ENCODE measurements at places on chromosomes 4 and X.

DNA sequence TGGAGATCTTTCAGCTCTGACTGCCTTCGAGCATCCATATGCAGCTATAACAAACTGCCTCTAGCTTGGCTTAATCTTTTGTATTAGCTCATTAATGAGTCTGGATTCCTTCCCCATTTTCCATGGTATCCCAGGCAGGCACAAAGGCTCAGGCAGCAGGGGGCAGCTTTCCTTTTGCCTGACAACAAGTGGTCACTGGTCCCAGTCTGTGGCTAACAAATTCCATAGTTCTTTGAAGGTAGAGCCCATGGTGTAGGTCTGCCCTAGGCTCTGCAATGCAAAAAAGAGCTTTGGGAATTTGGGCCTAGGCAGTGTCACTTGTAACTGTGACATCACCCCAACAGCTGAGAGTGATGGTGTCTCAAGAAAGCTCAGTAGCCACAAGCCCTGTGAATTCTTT, 234.4 kb upstream of the GPC4 start:
- DNase-seq, result no peak

- no peak for DNase-seq
Observed at GRCh38 chr4:112747036-112747435, 110.1 kb downstream of the LARP7 start.

DNA sequence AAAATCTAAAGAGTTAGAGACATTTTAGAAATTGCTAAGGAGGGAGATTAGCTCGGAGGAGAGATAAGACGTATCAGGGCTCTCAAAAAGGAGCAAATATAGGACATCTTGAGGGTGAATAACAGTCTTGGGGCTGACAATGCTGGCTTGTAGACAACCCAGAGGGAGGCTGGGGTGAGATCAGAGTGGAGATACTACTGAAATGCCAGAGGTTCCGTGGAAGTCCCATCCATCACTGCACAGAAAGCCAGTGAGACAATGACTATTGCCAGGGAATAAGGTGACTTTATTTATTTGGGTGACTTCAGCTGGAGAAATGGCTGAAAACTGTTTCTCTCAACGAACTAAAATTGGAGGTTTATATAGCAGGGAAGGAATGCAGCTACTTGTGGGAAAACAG, 838.1 kb upstream of the AGA start:
- DNase-seq, result no peak

- no peak for DNase-seq
Observed at GRCh38 chr4:54566608-54567007, 91.1 kb upstream of the KIT start.

DNA sequence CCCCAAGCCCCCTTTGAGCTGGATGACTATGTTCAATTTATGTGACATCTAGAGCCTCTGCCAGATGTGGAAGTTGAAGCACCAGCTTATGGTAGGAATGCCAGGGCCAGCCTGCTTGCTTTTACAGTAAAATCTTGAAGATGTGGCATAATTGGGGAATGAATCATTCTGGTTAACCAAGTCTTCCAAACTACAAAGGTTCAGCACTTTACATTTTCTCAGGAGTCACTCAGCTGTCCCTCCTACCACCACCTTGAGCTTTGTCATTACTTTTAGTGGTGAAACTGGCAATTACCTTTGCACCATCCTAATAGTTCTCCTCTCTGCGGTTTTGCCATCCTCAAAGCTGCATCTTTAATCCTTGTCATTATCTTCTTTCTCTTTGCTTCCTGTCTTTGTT, 172.2 kb downstream of the HS6ST2 start:
- no peak for DNase-seq

DNA sequence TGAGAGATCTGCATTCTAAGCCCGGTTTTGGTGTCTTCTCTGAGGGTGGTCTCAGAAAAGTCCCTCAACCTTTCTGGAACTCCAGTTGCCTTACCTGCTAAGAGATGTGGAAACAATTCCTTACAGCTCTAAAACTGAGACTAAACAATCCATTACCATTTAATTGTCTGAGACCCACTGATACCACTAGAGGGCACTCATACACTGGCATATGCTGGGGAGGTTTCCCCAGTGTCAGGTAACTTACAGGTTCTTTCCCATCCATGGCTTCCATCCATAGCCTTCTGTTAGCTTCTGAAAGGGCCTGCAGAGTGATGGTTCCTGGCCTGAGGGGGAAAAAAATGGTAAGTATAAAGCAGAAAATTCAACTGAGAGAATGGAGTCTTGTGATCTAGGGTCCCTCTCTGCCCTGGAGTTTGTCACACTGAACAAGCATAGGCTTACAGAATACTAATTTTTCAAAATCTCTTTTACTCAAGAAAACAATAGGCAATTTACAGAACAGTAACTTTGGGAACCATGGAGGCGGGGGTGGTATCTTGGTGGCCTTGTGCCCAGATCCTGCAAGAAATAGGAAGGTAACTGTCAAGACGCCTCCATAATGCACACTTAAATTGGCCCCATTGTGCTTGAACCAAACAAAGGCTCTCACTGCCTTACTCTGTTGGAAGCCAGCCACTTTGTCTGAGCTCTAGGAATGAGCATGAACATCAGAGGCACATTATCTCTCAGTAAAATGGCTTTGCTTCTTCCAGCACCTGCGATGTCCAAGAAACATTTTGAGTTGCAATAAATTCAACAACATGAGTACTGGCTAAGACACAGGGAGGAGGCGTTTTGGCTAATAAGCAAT, 236.1 kb downstream of the OPHN1 start:
- DNase-seq, result peak; percentile 10
